ENCODE measurements at places on chromosomes 2 and 18.

DNA sequence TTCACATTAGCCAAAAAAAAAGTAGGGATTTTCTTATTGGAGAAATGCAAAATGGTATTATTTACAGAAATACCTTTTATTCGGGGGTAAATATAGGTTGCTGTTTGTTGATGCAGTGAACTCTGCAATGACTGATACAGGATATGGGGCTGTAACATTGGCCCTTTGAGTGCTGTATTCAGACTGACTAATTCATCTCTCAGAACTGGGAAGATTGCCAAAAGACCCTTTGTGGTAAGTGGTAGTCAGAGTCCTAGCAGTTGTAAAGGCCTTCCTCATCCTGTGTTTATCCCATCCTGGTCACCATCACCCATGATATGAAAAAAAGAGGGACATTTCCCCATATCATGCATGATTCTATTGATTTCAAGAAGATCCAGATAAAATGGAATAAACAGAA is 14.0 kb upstream of the DCC start:
- no peak for DNase-seq

GRCh38 chr2:21642647-21643046 is 518.9 kb downstream of the TDRD15 start:
- DNase-seq, result no peak

GRCh38 chr2:170434900-170435621 is 257.1 kb downstream of the MYO3B start:
- DNase-seq, result no peak

- DNase-seq, result no peak
Measured at GRCh38 chr2:144239306-144239705, 280.6 kb downstream of the ZEB2 start.

DNA sequence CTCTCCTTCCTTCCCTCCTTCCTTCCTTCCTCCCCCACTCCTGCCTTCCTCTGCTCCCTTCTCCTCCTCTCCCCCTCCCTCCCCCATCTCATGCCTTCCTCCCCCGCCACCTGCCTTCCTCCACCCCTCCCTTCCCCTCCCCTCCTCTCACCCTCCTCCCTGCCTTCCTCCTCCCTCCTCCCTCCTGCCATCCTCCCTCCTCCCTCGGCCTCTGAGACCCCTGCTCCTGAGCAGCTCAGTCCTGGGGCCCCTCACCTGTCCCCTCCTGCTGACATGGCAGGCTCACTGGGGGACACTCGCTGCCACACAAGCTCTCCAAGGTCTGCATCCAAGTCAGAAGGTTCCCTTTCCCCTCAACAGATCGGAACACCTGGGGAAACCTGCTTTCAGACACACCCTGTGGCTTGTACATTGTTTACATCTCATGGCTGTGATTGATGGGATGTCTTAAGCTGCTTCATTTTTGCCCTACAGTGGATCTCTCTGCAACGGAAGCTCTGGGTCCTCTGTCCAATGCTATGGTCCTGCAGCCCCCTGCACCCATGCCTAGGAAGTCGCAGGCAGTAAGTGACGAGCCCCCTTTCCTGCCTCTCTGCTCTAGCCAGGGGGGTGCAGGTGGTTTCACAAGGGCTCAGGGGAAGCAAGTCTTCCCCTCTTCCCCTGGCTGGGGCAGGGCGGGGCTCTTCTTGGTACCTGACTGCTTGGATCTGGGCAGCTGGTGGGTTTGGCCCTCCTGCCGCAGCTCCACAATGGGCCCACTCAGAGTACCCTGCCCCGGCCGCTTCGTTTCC is 22.9 kb downstream of the ITGB1BP1 start:
- no peak for DNase-seq

GRCh38 chr2:84906900-84907714 is 1.7 kb downstream of the TMSB10 start:
- DNase-seq, result peak; percentile 41

GRCh38 chr18:11146238-11146946 is 3.0 kb downstream of the PIEZO2 start:
- no peak for DNase-seq

- no peak for DNase-seq
Measured at GRCh38 chr2:226660526-226660925, 139.1 kb downstream of the IRS1 start.

DNA sequence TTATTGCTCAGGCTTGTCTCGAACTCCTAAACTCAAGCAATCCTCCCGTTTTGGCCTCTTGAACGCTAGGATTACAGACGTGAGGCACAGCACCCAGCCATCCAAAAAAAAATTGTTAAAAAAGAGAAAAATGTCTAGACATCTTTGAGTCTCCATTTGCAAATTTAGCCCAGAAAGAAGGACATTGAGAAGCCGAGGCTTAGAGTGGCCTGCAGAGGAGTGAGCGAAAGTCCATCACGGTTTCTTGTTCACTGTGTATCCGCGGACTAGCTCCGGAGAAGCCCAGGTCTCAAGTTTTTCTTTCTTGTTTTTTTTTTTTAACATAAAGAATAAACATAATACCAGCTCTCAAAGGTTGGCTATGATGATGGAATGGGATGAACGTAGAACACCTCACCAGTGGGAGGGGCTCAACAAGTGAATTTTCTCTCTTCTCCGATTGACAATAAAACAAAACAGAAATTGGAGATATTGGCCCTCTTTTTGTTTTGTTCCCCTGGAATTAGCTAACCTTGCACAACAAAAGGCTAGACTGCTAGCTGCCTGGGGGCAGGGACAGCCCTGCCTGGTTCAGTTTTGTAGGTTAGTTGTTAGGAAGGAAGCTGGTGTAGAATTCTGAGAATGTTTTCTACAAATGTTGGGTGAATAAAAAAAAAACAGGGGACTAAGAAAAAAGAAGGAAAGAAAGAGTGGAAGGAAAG is 163.4 kb downstream of the MYCN start:
- no peak for DNase-seq

Measured in effector CD4-positive, alpha-beta T cell (primary cell).